EH (cell line): ENCODE measurements at places on chromosomes 7 and 10.

DNA sequence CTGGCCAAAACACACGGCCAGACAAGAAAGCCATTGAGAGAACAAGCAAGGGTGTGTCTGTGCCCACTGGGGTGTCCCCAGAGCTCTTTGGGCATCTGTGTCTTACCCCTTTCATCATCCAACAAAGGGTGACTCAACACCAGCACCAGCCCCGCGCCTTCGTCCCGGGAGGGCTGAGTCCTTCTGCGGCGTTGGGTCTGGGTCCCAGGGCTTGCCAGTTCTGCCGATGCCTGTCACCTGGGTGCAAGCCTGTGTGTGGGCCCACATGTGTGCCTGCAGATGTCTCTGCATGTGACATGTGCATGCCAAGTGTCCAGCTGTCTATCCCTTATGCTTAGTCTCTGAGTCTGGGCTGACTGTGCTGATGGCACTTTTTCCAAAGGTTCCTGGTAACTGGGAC, 24.4 kb upstream of the ELN start:
- DNase-seq = no peak

DNA sequence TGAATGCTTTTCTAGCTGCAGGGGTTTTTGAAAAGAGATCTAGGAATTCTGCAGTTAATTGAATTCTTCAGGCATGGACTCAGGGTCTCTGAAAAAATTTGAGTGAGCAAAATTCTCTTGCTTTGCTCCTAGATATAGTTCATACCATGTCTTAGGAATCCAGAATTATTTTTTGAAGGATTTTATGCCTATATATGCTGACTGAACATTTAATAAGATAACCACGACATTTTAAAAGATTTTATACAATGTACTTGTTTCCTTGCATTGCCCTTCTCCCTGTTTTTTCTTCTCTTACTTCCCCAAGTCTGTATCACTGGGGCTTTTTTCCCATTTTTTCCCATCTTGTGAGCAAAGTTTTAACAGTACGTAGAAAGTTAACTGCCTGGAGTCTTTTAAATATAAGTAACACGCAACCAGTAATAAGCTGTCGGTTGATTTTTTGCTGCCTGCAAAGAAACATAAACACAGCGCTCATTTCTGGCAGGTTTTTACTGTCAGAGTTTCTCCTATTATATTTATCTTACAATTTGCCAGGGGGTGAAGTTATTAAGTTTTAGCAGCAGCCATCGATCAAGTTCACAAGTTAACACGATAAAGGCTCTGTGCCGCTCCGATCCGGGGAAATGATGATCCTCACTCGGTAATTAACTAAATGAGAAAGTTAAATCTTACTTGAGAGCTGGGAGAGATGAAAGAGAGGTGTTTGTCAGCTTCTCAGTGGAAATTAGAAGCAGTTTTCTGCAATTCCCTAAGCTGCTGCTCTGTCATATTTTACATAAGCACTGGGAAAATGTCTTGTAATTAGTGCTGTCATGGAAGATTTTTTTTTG, 81.0 kb downstream of the POLL start:
- no peak for DNase-seq

DNA sequence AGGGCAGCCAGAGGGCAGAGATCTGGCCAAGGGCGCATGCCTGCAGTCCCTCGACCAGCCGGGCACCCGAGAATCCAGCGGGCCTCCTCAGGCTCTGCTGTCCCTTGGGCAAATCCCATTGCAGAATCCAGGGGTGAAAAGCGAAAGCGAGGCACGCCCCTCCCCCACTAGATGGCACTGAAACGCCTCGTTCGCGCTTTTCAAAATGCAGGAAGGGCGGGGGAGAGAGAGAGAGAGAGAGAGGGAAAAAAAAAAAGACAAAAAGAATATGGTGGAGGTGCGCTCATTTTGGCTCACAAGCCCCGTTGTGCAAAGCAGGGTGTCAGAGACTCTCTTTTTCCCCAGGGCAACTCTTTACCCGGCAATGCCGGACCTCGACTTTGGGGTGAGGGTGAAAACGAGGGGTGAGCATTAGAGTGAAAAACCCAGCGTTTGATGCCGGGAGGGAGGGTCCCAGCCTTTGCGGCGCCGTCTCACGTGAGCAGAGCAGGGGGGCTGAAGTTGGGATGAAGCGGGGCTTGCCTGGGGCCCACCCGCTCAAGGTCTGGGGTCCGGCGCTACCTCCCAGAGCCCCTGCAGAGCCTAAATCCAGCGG, 2.5 kb upstream of the TMEM178B start:
- peak; percentile 14 for DNase-seq

- peak; percentile 25 for DNase-seq
These were observed 8.1 kb downstream of the TASOR2 start for GRCh38 chr10:5692461-5693358.

DNA sequence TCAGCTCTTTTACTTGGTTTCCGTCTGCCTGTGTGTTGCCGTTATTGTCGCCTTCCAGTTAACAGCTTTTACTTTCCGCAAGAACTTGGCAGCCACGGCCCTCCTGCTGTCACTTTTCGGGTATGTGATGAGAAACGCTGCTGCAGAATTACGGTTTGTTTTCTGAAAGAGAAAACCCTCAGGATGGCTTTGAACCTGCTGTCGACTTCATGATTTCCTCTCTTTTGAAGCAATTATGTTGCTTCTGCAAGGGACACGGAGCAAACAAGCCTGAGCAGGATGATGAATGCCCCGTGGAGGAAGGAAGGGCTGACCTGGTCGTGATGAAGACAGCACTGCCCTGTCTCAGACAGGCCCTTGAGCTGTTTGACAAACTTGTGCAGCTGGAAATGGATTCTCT, 339.8 kb downstream of the ABCA13 start:
- no peak for DNase-seq

DNA sequence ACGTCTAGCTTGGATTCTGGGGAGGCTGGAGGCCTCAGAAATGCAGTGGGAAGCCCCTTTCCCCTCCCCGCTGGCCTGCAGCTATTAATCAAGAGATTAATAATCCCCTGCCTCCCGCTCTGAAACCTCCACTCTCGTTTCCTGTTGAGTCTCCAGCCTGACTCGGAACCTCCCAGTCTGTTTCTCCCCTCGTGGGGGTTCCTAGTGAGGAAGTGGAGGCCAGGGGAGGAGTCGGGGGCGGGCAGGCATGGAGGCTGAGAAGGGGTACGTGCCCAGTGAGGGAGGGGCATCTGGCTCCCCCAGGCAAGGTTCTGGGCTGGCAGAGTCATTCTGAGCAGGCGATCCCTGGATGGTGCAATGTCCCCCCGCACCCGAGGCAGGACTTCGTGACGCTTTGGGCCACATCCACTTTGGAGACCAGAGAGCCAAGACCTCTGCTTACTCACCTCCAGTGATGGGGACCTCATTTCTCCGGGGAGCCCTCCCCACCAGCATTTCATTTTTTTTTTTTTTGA, 73.6 kb downstream of the COL26A1 start:
- DNase-seq = no peak

DNA sequence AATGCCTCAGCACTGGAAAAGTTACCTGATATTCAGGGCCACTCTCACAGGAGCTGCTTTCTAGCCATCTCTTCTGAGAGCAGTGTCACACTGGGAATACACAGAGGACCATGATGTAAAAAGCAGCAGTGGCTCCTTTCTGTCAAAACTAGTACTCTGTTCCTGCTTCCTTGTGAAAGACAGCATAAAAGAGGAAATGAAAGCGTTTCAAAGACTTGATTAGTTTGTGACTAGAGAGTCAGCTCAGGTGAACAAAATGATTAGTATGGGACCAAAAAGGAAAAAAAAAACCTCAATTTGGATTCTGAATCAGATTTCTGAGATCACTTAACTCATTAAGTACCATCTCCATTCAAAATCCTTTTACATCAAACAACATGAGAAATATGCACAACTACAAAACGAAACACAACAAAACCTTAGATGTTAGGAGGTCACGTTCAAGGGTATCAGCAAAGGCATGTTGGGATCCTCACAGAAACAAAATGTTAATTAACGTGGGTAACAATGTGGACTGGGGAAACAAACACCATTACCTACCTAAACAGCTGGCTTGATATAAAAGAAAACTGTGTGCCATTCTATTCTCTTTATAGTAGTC, 103.7 kb downstream of the MACC1 start:
- no peak for DNase-seq

DNA sequence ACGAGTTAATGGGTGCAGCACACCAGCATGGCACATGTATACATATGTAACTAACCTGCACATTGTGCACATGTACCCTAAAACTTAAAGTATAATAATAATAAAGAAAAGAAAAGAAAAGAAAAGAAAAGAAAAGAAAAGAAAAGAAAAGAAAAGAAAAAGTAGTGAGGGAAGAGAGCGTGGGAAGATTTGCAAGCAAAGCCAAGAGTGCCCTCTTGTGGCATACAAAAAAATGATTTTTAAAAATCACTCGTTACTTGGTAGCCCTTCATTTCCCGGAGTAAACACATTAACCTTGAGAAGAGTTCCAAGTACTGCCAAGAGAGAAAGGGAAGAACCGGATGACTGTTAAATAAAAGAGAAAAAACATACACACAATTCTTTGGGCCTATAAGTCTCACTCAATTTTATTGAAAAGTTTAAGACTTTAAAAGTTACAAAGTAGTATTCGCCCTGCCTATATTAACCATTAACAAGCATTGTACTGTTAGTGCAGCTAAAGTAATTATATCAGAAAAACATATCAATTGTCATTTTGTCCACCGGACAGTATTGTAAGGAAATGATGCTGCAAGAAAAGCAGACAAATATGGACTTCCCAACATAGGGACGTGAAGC, 6.2 kb upstream of the CH25H start:
- peak; percentile 56 for DNase-seq

DNA sequence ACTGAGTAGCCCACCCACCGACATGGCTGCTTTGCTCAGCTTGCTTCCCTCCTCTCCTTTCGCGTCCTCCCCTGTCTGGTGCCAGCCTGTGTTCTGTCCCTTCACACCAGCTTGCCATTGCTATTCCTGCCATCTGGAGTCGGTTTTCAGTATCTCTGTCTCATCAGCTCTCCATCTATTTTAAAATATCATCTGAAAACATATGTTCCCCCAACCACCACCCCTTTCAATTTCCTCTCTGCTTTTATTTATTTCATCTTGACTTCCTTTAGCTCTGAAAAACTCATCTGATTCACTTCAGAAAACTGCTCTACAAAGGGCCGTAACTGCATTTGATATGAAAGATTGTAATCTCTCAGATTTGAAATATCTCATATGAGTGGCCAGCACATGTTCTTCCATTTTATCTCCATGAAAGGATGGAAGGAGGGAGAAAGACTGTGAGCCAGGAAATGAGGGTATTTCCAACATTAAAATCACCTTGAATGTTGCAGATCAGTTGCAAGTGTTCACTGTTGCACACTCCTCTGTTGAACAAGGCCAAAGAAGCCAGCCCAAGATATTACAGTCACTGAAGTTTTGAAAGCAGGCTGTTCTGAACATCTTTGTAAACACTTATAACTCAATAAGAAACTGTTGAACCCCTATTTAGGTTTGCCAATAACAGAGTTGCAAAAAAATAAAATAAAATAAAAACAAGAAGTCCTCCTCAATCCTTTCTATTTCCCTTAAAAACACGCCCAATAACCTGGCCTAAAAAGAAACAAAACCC, 202.4 kb upstream of the NEBL start:
- DNase-seq = no peak

DNA sequence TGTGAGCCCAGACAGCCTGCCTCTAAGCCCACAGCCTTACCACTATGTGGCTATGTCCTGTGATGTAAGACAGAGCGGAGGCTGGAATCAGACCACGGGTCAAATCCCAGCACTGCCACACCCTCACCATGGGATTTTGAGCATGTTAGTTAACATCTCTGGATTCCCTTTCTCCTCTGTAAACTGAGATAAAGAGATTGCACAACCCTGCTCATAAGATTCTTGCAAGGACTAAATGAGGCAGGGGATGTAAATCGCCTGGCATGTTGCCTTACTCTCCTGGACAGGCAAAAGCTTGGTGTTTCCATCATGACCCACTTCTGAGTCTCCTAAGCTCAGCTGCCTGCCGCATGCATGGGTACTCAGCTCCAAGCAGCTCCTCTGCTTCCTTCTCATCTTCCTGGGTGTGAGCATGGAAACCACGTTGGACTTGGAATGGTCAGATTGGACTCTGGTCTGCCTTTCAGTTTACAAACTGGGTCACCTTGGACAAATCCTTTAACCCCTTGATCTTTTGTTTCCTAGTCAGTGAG, 41.3 kb upstream of the MTURN start:
- no peak for DNase-seq

DNA sequence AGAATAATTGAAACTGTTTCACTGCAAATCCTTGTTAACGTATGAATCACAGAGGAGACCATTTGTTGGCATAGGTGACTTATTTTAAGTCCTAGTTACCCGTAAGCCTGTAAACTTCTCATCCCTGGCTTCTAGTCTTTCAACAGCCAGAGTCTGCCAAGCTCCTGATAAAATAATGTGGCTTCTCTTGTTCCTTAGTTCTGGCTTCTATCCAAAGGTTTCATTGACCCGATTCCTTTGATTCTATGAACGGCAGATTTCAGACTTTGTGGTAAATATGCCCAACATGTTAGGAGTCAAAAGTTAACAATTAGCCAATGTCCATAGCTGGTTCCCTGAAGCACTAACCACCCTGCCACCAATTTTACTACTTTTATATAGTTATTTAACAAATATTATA, 23.3 kb downstream of the DNAH11 start:
- no peak for DNase-seq

- DNase-seq = peak; percentile 81
These were observed 10.8 kb downstream of the TLX1 start for GRCh38 chr10:101141616-101142532.

GRCh38 chr7:118028226-118028625, 155.0 kb upstream of the CTTNBP2 start:
- no peak for DNase-seq

DNA sequence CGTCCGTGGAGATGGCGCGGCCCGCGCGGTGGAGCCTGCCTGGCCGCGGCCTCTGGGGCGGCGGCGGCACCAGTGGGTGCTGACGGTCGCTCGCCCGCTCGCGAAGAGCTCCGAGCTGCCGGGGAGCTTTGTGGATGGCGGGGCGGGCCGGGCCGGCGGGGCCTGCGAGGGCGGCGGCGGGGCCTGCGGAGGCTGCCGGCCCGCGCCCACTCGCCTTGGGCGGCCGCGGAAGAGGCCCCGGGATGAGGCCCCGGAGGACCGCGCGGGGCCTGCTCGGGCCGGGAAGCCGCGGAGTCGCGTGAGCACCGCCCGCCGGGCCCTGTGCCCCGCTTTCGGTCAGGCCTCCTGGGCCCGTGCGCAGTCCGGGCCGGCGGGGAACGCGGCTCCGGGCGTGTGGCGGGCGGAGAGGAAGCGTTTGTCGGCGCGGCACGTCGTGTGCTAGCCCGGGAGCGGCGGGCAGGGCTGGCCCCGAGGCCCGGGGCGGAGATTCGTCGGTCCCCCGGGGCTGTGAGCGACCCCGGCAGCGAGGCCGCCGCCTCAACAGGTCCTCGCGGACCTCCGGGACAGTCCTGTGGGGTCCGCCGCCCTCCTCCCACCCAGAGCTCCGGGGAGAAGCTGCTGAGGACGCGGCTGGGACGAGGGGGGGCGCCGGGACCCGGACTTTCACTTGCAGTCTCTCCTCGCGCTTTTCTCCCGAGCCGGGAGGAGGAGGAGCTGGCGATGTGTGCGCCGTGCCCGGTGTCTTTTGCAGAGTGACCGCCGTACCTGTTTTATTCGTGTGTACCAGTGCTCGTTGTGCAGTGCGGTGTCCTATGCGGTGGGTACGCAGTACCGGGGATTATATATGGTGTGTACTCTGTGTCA, 578 bp downstream of the ZMYND11 start:
- peak; percentile 65 for DNase-seq

- DNase-seq = peak; percentile 74
These were observed 12.7 kb downstream of the HNRNPF start for GRCh38 chr10:43396061-43396927.

- peak; percentile 56 for DNase-seq
These were observed 57.2 kb upstream of the STRIP2 start for GRCh38 chr7:129376778-129377700.

GRCh38 chr10:46520941-46521340, 35.5 kb downstream of the GPRIN2 start:
- DNase-seq = peak; percentile 49

GRCh38 chr10:53403688-53404087, 631.1 kb upstream of the MBL2 start:
- peak; percentile 1 for DNase-seq
